Fibroblast of lung (primary cell): ENCODE measurements at places on chromosomes 16 and 17. TPM values are rescaled to one million over a fixed set of nuclear protein-coding genes. Genes with fewer than 3 reads are reported as not detected.

DNA sequence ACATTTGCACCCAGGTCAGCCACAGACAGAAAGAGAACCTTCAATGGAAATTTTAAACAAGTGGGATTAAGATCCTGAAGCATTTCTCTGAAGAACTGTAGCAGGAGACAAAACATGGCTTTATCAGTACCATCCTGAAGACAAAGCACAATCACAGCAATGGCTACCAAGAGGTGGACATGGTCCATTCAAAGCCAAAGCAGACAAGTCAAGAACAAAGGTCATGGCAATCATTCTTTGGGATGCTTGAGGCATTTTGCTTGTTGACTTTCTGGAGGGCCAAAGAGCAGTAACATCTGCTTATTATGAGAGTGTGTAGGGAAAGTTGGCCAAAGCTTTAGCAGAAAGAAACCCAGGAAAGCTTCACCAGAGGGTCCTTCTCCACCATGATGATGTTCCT is 248.2 kb downstream of the TOX3 start:
- no peak for DNase-seq

Gene KRTAP3-2
- total RNA-seq = not detected in 2 replicates

- DNase-seq = no peak
Observed at GRCh38 chr16:62968-63391, 9.4 kb downstream of the SNRNP25 start.

Gene PPP1R27
- under 0.01 TPM in 1 of 2 replicates, not detected in the other for total RNA-seq

DNA sequence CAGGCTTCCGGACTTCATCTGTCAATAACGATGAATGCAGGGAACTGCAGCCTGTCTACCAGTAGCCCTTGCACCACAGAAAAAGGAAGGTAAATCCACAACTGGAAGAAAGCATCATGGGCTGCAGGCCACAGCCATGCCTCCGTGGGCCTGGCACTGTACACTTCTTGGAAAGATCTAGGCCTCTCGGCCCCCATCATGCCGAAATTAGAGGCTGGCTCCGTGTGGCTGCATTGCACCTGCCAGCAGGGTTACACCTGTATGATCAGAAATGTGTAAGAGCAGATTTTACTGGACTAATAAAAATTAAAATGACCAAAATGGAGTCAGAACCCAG is 52.2 kb downstream of the SDK2 start:
- no peak for DNase-seq

DNA sequence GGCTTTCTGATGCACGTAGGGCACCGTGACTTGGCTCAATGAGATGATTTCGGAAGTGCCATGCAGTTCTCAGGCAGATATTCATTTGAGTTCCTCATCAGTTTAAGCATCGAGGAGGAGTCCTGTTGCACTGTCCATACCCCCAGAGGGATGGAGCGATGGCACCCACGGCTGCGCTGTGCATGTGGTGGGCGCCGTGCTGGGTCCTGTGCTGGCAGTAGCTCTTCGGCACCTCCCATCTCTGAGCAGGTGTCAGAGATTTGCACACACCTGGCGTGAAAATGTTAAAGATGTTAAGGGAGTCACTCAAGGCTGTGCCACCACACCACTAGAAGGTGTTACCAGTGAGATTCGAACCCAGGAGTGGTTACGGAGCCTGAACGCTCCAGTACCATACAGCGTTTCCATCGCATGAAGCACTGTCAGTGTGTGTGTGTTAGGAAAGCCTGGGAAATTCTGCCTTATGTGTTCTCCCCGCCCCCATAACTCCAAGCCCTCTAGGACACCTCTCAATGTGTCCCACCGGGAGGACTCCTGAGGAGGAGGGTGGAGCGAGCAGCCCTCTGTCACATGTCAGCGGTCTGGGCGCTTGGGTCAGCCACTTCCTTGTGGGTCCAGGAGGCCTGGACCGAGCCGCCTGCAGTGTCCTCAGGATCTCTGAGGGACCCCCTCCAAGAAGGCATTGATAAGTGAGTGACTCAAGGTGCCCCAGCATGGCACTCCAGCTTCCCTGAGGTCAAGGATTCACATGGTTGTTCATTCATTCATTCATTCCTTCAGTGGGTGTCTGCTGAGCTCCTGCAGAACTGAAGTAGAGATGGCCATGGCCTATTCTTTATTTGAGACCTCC is 3.8 kb downstream of the MRC2 start:
- no peak for DNase-seq
